ENCODE measurements at places on chromosomes 4 and X.

DNA sequence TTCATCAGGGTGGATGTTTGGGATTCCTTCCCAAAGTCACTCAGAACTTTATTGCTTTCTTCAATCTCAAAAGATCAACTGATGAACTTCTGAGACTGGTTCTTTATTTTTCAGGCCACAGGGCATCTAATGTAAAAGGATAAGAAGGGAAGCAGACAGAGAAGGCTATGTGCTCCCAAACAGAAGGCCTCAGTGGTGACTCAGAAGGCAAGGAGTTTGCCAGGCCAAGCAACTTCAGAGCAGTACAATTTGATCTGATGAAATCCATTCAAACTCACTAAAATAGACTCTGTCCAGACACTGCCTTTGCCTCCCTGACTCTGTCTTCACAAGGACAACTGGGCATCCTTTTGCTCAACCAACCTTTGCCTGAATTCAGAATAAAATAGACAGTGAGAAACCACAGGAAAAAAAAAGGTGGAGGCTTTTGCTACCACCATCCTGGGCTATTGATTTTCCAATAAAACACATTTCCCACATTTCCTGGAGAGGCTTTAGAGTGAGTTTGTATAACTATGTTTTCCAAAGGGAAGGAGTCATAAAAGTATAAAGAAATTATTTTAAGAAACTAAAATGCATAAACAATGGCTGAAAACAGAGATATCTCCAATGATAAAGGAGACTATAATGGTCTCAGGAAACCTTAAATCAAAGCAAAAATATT, 55.2 kb downstream of the ARHGEF6 start:
- DNase-seq: no peak

GRCh38 chr4:57110640-57111511, 691 bp upstream of the IGFBP7 start:
- no peak for DNase-seq

- DNase-seq: peak; percentile 68
Observed at GRCh38 chr4:138919094-138919936, 96.3 kb upstream of the NOCT start.

- DNase-seq: peak; percentile 10
Observed at GRCh38 chrX:40098264-40099054, 701 bp upstream of the BCOR start.

GRCh38 chrX:13891377-13892140, 74.7 kb upstream of the GPM6B start:
- no peak for DNase-seq

- DNase-seq: no peak
Observed at GRCh38 chr4:40559585-40560465, 69.8 kb downstream of the RBM47 start.

- no peak for DNase-seq
Observed at GRCh38 chr4:152509595-152510225, 26.2 kb downstream of the FBXW7 start.

- DNase-seq: no peak
Observed at GRCh38 chr4:5524446-5525299, 183.7 kb downstream of the EVC2 start.

- DNase-seq: no peak
Observed at GRCh38 chr4:159107203-159107925, 4.5 kb downstream of the RAPGEF2 start.

DNA sequence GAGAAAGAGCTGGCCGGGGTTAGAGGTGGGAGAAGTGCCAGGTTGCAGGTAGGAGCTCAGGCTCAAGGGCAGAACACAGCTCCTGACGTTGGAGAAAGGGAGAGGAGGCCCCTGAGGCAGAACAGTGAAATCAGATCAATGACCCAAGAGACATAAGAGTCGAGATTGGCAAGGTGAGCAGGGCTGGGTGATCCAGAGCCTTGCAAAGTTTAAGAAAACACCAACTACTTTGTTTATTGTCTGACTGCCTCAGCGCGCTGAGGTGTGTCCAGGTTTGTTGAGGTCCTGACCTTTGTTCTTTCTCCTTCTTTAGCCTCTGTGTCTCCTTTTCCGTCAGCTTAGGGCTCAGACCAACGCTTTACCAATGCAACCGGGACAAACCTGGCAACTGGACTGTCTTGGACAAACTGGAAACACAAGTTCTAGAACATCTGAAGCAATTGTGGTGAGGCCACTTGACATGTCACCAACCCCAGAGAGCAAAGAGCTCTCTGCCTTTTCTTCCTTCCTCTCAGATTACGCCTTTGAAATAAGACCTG, 28.3 kb downstream of the CHRNA9 start:
- no peak for DNase-seq

DNA sequence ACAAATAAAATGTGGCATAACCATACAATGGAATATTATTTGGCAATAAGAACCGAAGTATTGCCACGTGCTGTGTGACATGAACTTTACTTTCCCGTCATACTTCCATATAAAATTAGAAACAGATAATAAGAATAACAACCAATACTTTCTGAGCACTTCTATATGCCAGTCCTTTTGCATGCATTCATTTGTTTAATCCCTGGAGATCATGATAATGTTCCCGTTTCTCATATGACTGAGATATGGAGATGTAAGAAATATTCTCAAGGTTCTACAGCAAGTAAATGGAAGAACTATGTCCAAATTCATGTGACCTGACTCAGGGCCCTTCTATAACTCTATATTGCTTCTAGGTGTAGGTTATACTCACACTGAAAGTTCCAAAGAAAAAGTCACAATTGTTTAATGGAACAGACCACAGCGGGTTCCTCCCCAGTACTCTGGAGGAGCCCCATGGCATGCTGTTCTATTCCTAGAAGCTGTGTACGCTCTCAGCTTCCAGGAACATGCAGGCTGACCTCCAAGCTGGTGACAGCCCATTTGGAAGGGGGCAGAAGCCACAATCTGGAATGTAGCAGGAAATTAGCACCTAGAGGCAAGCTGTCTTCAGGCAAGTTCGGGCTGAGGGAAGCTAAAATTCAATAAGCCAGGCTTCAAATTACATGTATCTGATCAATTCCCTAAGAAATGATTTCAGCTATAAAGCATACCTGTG, 31.5 kb downstream of the QDPR start:
- DNase-seq: no peak

GRCh38 chr4:2255501-2256155, 6.3 kb downstream of the MXD4 start:
- peak; percentile 41 for DNase-seq

DNA sequence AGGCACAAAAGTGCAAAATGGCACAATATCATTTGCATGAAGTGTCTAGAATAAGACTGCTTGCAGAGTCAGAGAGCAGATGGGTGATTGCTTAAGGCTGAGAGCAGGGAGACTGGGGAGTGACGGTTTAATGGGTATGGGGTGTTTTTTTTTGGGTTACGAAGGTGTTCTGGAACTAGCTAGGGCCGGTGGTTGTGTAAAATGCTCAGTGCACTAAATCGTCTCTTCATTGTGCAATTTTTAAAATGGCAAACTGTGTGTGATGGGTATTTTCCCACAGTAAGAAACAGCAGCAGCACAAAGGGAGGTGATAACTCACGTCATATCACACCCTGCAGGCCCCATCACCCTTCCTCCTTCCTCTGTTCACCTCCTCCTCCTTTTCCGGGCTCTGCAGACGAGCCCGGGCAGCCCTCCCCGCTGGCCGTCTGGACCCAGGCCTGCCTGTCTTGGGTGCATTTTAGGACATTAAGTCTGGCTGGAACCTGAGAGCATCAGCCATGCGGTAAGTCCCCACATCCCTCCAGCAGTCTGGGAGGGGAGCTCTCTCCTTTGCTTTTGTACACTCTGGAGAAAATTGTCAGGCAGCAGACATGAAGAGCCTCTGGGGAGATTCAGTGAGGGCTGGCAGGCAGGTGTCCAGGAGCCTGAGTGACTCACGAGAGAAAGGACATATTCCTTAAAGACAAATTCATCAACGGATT, 42.7 kb downstream of the ASMT start:
- no peak for DNase-seq

- DNase-seq: no peak
Observed at GRCh38 chrX:97168646-97169045, 284.9 kb downstream of the RPA4 start.

- DNase-seq: no peak
Observed at GRCh38 chr4:8639021-8639420, 46.5 kb downstream of the CPZ start.

- DNase-seq: no peak
Observed at GRCh38 chr4:82774711-82775171, 23.9 kb downstream of the SCD5 start.

- no peak for DNase-seq
Observed at GRCh38 chrX:38656350-38656915, 95.1 kb downstream of the TSPAN7 start.

- no peak for DNase-seq
Observed at GRCh38 chr4:3420956-3421355, 20.8 kb upstream of the HGFAC start.

DNA sequence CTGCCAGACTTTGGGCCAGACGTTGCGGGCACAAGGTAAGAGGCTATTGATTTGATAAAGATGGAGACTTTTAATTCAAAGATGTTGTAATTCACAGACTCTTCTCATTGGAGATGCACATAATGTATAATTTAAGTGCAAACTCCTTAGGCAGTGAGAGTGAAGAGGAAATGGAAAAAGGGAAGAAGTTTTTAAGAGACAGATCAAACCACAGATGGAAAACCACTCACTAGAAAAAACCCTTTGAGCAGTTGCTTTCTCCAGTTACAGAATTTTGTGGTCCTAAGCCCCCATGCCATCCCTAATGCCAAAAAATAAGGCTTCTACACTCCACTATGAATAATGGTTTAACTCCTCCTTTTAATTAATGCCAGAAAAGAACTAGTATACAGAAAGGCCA, 977.1 kb upstream of the PRKX start:
- DNase-seq: no peak

GRCh38 chr4:48047421-48047844, 30.9 kb downstream of the NIPAL1 start:
- DNase-seq: no peak

DNA sequence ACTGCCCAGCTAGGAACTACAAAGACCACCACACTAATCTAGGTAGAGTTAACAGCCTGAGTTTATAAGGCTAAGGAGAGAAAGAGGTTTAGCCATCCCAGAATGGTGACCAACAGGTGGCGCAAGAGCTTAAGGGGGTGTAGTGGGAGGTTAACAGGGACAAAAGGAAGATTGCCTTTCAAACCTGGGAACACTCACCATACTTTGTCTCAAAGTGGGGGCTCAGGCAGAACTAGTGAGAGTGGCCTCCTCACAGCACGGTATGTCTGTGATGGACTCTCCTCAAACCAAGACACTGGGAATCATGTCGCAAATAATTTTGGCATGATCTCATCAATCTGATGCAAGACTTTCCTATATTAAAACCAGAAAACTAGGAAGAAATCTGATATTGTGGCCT, 23.4 kb downstream of the CCNI start:
- no peak for DNase-seq

GRCh38 chr4:162475246-162475645, 311.4 kb upstream of the FSTL5 start:
- no peak for DNase-seq

DNA sequence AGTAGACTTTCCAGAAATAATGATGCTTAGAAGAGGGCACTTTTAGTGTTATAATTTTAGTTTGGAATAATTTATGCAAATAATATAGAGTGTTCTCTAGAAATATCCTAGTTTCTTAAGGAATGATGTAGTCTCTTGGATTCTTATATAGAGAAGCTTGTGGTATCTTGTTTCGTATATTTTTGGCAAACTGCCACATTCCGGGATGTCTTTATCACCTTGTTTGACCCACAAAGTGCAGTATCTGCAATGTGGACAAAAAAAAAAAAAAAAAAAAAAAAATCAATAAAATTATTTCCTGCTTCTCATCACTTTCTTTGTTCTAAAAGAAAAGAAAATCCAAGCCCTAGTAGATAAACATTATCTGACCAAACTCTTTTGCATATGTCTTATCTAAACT, 1577.7 kb upstream of the TENM3 start:
- DNase-seq: no peak

DNA sequence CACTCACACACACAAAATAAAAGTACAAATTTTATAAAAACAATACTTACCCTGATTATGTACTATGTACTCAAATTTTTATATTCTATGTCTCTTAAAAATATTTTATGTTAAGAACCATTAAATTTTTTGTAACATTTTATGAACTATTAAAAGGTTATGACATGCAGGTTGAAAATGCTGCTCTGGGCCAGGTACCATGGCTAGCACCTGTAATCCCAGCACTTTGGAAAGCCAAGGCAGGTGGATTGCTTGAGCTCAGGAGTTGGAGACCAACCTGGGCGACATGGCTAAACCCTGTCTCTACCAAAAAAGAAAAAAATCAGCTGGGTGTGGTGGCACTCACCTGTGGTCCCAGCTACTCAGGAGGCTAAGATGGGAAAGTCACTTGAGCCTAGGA, 29.4 kb upstream of the SPINK2 start:
- no peak for DNase-seq

GRCh38 chr4:169428376-169428775, 157.6 kb upstream of the SH3RF1 start:
- DNase-seq: no peak

GRCh38 chrX:65545456-65545855, 10.9 kb upstream of the LAS1L start:
- no peak for DNase-seq

GRCh38 chr4:122747883-122748282, 15.4 kb downstream of the BBS12 start:
- no peak for DNase-seq

- no peak for DNase-seq
Observed at GRCh38 chr4:173502282-173502681, 27.7 kb downstream of the HAND2 start.

DNA sequence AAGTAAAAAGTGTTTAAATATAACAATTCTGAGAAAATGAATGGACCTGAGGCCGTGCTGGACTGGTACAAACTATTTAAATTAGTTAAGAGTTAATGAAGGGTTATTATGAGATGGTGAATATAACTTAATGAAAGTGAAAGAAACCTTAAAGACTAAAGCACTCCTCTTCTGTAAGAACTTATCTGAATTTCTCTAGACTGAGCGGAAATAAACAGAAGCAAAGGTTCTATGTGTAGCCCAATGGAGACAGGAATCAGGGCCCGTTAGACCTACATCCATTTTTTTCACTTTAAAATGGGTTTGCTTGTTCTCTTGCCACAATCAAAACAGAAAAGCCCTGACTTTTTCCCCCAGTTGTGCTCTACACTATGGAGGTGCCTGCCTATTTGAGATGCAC, 14.9 kb downstream of the AMMECR1 start:
- no peak for DNase-seq

DNA sequence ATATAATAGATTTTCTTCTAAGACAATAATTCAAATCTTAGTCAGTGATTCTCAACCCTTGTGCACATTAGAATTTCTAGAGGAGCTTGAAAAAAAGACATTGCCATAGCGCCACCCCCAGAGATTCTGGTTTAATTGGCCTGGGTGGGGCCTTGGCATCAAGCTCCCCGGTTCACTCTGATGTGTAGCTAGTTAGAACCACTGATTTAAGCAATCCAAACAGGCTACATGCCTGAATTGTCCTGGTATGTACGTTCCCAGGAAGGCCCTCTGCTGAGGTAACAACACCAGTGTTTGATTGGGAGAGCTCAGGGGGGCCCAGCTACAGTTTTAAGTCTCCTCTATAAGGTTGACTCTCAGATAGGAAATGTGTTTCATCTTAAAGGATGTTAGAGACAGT, 1.3 kb upstream of the ATP10D start:
- no peak for DNase-seq
